T-helper 2 cell (primary cell): ENCODE measurements at places on chromosomes 6 and 20.

GRCh38 chr20:49693435-49694171, 20.1 kb downstream of the B4GALT5 start:
- no peak for DNase-seq

DNA sequence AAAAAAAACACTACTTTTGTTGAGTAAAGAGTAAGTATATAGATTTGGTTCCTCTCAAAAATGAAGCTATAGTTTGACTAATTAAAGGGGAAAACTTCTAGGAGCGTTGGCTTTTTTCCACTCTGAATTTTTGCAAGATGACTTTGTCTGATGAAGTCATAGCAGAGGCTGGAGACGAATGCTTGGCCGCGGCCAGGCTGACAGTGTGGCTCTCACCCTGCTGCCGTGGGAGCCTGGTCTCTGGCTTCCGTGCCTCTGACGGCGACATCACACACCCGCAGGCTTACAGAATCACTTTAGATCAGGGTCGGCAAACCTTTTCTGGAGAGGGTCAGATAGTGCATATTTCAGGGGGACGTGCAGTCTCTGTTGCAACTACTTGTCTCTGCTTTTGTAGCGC, 145.0 kb downstream of the PHACTR3 start:
- no peak for DNase-seq

GRCh38 chr20:29740601-29740950, 1516.9 kb upstream of the DEFB115 start:
- DNase-seq: no peak

GRCh38 chr6:142846883-142847287, 98.1 kb downstream of the HIVEP2 start:
- no peak for DNase-seq

DNA sequence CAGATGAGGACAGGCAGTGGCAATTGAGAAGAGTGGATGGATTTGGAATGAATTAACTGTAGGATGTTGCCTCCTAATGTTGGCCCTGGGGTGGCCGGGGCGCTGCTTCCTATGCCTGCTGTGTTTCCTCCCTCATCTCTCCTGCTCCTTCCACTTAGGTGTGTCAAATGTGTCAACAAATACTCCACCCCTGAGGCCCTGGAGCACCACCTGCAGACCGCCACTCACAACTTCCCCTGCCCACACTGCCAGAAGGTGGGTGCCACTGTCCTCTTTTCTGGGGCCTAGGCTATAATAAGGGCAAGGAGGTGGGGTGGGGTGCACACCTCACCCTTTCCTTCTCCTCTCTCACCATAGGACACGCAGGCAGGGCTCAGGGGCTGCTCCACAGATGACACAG, 30.0 kb upstream of the CHMP4B start:
- DNase-seq: no peak

DNA sequence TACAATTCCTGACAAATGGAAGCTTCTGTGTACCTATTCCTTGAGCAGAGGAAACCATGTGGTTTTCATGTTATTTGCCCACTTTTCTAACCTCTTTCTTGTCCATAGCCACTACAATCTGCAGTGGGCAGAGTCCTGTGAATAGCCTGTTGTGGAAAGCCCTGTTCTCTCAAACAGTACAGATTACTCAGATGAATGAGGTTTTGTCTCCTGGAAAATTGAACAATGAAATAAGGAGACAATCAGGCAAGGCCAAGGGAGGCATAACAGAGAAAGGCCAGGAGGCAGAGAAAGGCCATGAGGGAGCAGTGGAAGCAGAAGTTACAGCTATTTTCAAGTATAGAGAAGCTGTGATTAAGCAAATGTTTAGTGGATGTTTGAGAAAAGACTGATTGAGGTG, 189.3 kb downstream of the GRIK2 start:
- DNase-seq: no peak

GRCh38 chr20:12055161-12055560, 137.5 kb downstream of the BTBD3 start:
- DNase-seq: no peak

DNA sequence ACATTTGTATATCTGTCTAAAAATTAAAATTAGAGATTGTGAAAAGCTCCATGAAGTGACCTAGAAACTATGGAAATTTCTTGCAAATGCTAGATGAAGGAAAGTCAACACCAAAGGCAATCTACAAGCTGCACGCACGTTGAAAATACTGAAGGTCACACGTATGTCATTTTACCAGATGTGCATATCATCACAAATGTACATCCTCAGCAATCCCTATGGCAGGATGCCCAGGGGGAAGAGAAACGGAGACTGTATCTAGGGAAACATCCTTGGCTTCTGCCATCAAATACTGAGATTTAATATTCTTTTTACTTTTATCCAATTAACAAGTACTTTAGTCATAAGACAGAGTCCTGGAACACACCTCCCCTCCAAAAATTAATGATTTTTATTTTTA, 672.0 kb downstream of the RNF144B start:
- DNase-seq: no peak

DNA sequence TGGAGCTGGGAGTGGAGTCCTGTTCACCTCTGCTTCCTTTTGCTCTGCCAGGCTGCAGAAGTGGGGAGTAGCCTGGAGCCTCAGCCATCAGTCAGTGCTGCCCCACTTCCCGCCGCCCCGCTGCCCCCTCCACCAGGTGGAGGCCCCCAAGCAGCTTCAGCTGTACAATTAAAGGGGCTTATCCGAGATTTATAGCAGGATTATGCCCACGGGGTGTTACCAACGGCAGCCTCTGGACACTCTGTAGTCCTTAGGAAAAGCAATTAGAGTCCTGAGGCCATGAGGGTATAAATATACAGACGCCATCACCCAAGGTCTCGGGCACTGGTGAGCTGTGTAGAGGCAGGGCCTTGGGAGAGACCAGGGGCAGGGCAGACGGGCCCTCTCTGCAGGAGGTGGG, 55.4 kb downstream of the GRM4 start:
- DNase-seq: no peak

GRCh38 chr6:10633216-10633615, 61.2 kb downstream of the C6orf52 start:
- DNase-seq: no peak

GRCh38 chr6:167237438-167238145, 53.5 kb upstream of the UNC93A start:
- DNase-seq: no peak

DNA sequence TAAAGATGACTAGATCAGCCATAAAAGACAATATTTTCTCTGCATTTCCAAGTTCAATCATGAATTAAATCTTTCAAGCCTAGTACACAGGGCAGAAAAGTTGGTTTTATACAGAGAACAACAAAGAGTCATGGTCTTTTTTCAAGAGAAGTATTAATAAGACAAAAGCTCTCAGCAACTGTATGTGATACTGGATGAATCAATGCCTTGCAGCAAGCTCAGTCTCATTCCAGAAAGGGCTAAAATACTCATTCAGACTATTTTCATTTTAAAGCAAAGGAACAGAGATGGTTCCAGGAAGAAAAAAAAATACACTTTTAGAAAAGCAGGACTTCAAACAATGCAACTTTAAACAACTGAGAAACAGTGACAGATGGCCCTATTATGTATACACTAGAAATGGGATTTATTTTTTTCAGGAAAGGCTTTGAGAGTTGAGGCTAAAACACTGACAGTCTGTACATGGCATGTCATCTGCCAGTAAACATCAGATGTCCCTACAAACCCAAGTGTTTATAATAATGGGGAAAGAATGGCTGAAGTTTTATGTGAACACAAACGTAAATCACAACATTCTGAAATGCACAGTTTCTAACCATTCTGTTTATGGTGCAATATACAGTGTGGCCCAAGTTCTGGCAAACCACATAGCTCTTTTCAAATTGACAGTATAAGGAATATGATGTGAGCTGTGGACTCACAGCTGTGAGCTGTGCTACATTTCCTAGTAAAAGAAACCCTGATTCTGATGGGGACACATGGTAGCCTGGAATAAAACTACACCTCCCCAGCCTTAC, 114.3 kb upstream of the DST start:
- DNase-seq: no peak

DNA sequence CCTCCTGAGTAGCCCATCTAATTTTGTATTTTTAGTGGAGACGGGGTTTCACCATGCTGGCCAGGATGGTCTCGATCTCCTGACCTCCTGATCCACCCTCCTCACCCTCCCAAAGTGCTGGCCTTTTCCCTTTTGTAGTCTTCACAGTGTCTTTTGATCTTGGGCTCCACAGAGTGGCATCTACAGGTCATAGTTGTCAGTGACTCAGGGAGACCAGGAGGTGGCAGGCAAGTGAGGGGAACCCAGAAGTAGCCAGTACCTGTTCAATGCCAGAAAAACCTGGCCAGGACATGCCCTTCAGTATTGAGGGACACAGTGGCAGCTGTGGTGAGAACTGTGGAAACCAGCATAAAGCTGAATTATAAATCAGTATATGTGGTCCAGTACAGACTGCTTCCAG, 19.6 kb downstream of the RPP21 start:
- no peak for DNase-seq

DNA sequence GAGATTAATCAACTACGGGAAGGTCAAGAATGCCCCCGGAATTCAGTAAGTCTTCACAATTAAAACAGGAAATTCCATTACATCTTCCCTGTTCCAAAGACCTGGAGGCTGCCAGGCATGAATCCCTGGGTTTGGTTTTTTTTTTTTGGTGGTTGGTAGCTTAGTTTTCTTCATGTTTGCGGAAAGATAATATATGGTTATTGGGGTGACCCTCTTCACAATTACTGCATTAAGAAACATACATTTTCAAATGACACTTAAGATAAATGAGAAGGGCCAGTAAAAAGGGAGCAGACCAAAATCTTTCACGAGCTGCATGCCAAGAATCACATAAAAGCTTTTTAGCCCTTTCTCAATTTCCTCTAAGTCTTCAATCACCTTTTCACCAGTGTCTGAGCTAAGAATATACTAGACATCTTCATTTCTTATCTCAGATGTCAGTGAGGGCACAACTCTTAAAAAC, 64.0 kb downstream of the KIF13A start:
- no peak for DNase-seq

- no peak for DNase-seq
Observed at GRCh38 chr6:155786528-155786927, 330.9 kb upstream of the NOX3 start.

DNA sequence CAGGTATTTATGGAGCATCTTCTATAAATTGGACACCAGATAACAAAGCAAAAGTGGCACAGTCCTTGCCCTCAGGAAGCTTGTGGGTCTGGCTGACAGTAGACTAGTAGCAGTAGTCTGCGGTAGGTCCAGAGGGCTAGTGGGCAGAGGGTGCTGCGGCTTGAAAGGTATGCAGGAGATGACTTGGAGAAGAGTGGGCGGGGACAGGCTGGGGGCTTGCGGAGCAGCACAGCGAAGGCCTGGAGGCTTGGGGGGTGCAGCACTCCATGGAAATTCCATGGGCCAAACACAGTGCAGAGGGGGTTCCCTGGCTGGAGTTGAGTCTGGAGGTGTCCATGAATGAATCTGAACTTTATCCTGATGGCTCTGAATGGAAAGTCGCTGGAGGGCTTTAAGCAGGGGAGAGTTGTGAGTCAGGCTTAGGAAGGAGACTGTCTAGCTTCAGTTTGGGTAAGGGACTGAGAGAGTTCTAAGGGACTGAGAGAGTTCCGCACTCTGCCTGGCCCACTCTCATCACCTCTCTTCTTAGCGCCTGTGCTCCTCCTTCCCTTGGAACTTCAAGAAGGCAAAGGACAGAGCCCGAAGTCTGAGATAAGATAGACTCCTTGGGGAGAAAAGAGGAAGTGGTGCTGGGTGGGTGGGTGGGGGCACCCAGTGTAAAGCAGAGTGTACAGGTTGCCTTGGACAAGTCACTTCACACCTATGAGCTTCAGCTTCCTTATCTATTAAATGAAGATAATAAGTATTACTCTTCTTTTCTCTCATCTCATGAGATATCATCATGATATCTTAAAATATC, 8.8 kb downstream of the PKIG start:
- no peak for DNase-seq

DNA sequence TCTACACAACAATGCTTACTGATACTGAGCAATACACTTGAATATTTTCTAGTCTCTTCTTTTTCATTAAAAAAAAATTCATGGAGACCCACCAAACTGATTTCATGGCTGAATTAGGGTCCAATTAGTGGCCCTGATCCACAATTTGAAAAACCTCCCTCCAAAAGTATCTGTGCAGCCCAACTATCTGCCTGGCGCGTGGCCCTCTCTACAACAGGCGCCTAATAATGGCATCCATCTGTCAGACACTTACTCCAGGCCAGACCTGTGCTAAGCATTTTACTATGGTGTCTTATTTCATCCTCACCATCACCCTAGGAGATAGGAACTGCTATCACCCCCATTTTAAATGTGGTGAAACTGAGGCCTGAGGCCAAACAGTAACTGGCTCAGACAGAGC, 14.0 kb downstream of the TFEB start:
- no peak for DNase-seq

GRCh38 chr6:70107852-70108629, 194.8 kb downstream of the COL9A1 start:
- DNase-seq: peak; percentile 15

GRCh38 chr6:3208098-3208774, 19.2 kb downstream of the TUBB2B start:
- no peak for DNase-seq

DNA sequence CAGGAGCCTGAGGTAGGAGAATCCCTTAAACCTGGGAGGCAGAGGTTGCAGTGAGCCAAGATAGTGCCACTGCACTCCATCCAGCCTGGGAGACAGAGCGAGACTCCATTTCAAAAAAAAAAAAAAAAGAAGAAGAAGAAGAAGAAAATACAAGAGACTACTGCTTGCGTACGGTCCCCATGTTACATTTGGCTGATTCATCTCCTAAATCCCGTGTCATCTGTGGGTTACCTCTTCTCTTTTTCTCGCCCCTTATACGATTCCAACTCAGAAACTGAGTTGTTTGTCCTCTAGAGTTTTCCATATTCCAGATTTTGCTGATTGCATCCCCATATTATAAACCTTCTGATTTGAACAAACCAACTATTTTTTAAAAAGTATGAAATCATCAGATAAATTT, 62.4 kb upstream of the NELFCD start:
- no peak for DNase-seq

DNA sequence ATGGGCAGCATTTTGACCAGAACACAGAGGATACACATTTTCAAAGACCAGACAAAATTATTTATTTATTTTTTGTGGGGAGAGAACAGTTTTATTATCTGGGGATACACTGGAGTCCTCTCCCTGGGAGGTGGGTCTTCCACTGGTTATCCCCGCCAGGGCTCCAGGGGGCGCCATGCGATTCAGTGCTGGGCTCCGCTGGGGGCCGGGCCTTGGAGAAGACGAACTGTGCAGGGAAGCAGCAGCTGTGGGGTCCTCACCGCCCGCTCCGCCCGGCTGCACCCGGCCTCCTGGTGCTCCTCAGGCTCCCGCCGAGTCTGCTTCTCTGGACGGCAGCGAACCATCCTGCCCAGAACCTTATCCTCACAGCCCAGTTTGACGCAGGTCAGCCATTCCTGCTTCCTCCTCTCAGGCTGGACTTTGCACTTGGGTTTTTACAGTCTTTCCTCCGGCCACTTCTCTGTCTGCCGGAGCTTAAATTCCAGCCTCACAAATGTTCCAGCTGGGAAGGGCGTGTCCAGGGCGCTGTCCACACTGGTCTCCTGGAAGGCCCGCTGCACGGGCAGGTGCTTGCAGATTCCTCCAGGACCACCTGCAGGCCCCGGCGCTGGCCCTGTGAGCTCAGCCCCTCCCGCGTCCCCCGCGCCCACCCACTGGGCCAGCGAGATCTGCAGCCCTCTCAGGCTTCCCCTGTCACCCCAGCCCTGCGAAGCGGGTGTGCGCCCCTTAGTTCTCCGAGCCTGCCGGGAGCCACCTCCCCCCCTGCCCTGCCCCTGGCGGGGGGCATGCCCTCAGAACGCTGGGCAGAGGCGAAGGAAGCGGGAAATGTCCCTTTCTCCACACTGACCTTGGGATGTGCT, 1830.0 kb upstream of the DEFB115 start:
- DNase-seq: no peak

GRCh38 chr6:53492860-53493634, 51.9 kb downstream of the GCLC start:
- DNase-seq: peak; percentile 68
